Activated CD8-positive, alpha-beta memory T cell treated with anti-CD3 and anti-CD28 coated beads for 24 hours (primary cell): ENCODE measurements at places on chromosomes 2 and 18.

- DNase-seq = no peak
Measured at GRCh38 chr18:79733986-79734770, 54.6 kb downstream of the CTDP1 start.

DNA sequence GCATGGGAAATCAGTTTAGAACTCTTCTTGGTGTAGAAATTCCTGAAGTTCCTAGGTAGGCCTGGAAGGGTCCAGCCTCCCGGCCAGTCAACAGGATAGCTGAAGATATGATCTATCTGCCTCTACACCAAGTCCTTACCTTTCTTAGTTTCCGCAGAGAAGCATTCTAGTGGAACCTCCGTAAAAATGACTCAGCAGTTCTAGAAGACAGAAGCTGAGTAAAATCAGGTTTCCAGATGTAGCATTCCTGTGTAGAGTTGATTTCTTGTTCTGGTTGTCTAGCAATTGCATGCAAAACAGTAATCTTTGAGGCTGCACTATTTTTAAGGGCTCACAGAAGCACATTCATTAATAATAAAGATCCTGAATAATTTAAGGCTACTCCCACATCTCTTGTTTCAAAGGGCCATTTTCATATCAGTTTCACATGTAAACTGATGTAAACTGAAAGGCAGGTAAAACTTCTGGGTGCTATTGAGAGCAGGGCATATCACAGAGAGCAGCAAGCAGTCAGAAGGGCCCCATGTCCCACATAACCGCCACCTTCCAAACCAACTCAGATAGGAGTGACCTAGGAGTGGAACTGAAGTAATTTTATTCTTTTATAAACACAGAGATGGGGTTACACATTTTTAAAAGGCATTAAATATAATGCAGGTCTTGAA, 3.2 kb upstream of the DYTN start:
- DNase-seq = no peak

DNA sequence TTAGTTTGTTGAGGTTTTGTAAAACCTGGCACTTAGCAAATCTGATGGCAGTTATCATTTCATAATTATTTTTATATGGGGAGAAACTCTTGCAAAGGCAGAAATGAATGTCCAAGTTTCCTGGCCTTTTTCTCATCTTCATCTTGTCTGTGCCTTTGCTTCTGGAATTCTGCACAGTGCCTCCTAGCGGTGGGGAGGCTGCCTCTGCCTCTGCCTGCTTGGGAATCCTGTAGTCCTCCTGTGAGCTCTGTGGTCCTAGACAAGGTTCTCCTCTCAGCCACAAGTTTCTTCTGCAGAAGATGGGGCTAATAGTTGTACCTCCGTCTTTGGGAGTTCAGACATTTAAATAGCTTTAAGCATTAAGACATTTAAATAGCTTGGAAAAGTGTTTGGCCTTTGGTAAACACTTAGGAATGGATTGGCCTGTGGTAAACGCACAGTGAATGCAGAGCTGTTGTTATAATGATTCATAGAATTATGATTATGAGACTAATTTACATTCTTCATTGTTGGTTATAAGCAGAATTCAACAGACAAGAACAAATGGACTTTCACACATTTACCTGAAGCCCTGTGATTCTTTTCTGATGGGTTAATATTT, 101.2 kb downstream of the ZNF236 start:
- no peak for DNase-seq

DNA sequence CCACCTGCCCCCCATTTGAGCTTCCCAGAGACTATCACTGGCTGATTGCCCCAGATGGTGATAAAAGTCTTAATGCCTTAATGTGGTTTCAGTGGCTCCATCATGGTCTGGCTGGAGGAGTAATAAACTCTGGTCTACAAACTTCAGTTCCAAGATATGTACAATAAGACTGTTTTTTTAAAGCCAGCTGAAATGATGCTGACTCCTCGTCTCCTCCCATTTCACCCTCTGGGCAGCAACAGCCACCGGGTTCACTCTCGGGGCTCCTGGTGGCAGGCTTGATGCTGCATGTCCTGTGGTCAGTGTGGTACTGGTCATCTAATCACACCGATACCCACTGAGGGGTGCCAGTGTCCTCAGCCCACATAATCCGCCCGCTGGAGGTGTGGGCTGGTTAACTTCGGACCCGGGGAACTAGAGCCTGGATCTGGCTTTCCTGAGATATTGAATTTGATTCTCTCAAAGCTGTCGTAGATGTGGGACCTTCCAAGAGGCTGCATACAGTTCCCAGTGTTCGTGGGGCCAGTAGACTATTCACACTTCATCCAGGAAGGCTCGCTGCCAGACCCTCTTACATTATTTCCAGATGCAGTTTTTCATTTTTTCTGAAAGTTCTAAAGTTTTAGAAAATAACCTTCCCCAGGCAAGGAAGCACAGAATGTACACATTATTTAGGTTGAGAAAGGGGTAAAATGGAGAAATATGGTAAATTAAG, 95.3 kb downstream of the GALR1 start:
- DNase-seq = no peak

GRCh38 chr2:167652401-167652800, 595.0 kb downstream of the STK39 start:
- DNase-seq = no peak

- DNase-seq = no peak
Measured at GRCh38 chr18:36128530-36128870, 640 bp downstream of the SLC39A6 start.

- DNase-seq = no peak
Measured at GRCh38 chr2:134705861-134706586, 12.8 kb downstream of the TMEM163 start.

GRCh38 chr2:148907085-148907785, 32.2 kb downstream of the KIF5C start:
- DNase-seq = no peak

DNA sequence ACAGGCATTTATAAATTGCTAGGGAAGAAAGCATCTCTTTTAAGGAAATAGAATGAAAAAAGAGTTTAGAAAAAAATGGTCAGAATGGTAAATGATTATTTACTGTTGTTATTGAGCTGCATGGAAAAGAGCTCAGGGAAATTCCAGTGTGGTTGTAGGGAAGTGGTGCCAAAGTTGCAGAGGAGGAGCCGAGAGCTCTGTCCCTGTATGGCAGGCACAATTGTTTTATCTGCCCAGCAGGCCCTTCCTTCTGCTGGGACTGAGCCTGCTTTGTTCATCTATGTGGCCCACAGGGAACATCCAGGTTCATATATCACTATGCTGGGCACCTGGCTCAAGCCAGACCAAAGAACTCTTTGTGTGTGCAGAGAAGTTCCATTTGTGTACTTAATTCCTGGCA, 80.8 kb upstream of the AGAP1 start:
- no peak for DNase-seq

DNA sequence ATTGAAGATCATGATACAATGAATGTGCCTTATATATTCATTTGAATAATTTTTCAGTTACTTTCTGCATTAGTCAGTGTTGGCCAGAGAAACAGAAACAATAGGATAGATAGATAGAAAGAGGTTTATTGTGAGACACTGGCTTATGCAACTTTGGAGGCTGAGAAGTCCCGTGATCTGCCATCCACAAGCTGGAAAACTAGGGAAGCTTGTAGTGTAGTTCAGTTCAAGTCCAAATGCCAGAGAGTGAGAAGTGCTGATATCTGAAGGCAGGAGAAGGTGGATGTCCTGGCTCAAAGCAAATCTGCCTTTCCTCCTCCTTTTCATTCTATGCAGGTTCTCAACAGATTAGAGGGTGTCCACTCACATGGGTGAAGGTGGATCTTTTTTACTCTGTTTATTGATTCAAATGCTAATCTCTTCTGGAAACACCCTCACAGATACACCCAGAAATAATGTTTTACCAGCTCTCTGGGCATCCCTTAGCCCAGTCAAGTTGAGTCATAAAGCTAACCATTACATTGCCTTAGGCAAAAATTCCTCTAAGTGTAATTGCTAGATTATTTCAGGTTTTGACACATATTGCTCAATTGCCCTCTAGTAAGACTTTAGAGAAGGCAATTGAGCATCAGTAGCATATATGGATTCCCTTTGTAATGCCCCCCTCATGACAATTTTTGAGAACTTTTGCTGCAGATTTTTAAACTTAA, 341.4 kb downstream of the LPIN1 start:
- no peak for DNase-seq

- no peak for DNase-seq
Measured at GRCh38 chr18:74874351-74874750, 276.7 kb downstream of the ZNF407 start.

DNA sequence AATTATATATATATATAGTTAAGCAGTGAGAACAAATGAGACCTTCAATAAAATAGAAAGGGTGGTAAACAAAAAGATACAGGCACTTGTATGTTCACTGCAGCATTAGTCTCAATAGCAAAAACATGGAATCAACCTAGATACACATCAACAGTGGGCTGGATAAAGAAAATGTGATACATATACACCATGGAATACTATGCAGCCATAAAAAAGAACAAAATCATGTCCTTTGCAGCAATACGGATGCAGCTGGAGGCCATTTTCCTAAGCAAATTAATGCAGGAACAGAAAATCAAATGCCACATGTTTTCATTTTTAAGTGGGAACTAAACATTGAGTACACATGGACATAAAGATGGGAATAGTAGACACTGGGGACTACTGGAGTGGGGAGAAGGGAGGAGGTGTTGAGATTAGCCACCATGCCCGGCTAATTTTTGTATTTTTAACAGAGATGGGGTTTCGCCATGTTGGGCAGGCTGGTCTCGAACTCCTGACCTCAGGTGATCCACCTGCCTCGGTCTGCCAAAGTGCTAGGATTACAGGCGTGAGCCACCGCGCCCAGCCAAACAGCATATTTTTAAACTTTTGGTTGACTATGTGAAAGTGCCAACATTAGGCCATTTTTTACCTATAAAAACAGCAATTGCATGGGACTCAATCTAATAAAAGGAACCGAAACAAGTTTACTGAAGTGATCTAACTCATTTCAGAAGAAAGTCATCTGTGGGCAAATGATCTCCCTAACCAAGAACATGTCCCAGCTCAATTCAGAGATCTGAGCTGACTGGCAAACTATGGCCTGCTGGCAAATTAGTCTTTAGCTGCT, 23.7 kb downstream of the ICA1L start:
- DNase-seq = no peak

GRCh38 chr18:51051105-51051712, 21.2 kb downstream of the SMAD4 start:
- no peak for DNase-seq

DNA sequence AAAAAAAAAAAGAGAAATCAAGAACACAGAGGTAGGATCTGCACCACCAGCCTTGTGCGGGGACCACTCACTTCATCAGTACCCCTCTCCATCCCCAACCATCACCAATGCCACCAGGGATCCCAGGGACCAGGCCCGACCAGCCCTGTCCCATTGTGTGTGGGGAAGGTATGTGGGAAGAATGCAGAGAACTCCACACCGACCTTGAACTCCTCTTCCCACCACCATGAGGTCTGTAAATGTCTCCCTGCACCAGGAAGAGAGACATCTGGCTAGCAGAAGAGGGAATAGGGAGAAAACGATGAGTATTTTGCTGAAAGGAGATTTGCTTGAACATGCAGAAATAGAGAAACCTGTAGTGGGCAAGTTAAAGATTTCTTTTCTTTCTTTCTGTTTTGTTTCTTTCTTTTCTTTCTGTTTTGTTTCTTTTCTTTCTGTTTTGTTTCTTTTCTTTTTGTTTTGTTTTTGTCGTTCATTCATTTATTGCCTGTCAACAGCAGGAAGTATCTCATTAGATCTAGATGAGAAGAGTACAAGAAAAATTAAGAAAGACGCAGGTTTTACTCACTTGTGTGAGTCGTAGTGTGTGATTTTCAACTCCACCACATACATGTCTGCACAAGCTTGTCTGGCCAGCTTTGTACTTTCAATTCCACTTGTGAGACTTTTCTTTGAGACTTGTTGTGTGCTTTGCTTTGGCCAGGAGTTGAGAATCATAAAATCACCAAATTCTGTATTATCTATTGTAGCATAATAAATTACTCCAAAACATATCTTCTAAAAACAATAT, 179.8 kb upstream of the HAAO start:
- DNase-seq = no peak

- DNase-seq = no peak
Measured at GRCh38 chr2:26072925-26073768, 39.3 kb downstream of the RAB10 start.

GRCh38 chr18:55856229-55856628, 268.2 kb upstream of the TCF4 start:
- no peak for DNase-seq

DNA sequence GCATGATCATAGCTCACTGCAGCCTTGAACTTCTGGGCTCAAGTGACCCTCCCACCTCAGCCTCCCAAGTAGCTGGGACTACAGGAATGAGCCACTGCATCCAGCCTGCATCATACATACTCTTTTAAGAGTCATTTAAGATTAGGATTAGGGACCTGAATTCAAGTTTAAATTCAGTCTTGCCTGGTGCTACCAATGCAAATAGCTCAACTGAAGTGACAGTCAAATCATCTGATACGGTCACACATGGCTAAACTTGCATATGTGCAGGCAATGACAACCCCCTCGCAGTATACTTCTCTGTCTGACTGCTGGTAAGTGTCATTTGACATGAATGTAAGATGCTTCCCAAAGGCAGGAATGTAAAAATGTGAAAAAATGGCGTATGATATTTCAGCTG, 31.8 kb upstream of the TMEM131 start:
- no peak for DNase-seq

GRCh38 chr2:241821460-241822263, 12.7 kb downstream of the NEU4 start:
- DNase-seq = peak; percentile 60

DNA sequence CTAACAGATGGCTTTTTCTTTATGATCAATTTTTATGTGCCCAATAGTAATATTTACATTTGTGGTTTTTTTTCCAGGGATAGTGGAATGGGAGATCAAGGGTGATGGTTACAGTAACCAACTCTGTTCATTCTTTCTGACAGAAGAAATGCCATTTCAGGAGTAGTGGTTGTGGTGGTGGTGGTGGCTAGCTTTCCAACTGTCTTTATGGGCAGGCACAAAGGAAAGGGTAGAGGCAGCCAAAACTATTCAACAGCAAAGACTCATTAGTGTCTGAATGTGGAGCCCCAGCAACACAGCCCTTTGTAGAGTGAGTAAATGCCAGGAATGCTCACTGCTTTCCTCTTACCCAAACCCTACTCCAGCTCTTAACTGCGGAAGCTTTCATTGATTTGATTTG, 227.7 kb downstream of the RND3 start:
- no peak for DNase-seq

GRCh38 chr2:70041663-70042062, 45.6 kb upstream of the PCBP1 start:
- DNase-seq = no peak

- DNase-seq = peak; percentile 89
Measured at GRCh38 chr2:113198790-113199612, 25.2 kb downstream of the PSD4 start.

DNA sequence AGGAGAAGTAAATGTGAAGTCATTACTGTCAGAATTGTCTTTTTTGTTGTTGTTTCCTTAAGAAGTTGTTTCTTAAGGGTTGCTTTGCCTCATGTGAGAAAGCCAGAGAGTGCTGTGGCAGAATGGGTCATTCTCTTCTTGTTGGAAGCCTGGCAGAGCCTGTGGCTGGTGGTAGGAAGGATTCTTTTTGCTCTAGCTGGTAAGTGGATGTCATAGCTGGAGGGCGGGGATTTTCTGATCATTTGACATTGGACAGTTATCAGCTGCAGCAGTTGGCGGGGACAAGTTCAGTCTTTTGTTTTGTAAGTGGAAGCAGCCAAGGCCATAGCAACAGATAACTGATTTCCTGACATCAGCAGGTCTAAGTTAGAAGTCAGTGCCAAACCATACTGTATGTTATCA, 5.5 kb upstream of the RMDN2 start:
- DNase-seq = no peak
